ENCODE measurements at places on chromosomes 16 and 17. TPM values are rescaled to one million over a fixed set of nuclear protein-coding genes. Genes with fewer than 3 reads are reported as not detected.

Gene RHBDF1
- total RNA-seq = 3.0 TPM

Gene HOXB8
- not detected for total RNA-seq

Gene ABCC6
- 0.16 TPM for total RNA-seq

Gene DNAI2
- not detected for total RNA-seq

Gene CLEC18A
- not detected for total RNA-seq

Gene MT1G
- total RNA-seq = not detected

Gene COL1A1
- total RNA-seq = 17.6 TPM

Data from occipital lobe (tissue), 3 donors.